ENCODE measurements at places on chromosomes 4 and X. TPM values are rescaled to one million over a fixed set of nuclear protein-coding genes. Genes with fewer than 3 reads are reported as not detected.

ZNF518B gene
- 27.1 TPM for total RNA-seq

SPIN2A gene
- total RNA-seq: 0.29 TPM

- no peak for DNase-seq
- H3K27me3 ChIP-seq: no peaks in the 10 kb centered on the region
- H3K27ac ChIP-seq: no peak overlapping the region
- no peak overlapping the region for H3K4me3 ChIP-seq
Measured at GRCh38 chr4:174561560-174561959, 39.3 kb upstream of the HPGD start.

DNA sequence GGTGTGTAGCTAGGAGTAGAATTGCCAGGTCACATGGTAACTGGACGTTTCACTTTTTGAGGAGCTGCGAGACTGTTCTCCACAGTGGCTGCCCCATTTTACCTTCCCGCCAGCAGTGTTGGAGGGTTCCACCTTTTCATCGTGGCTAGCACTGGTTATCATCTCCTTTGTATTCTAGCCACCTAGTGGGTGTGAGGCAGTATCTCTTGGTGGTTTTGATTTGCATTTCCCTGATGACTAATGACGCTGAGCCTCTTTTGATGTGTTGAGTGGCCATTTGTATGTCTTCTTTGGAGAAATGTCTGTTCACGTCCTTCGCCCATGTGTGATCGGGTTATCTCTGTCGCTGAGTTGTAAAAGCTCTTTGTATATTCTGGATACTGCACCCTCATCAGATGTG is 10.6 kb downstream of the ABCD1 start:
- DNase-seq: no peak
- no peaks in the 10 kb centered on the region for H3K4me1 ChIP-seq
- H3K27me3 ChIP-seq: no peaks in the 10 kb centered on the region
- no peak overlapping the region for H3K27ac ChIP-seq
- no peak overlapping the region for H3K4me3 ChIP-seq
- H3K36me3 ChIP-seq: no peaks in the 10 kb centered on the region

GRCh38 chr4:172657081-172657480 is 511.5 kb upstream of the GALNT7 start:
- DNase-seq: no peak
- no peak overlapping the region for H3K27ac ChIP-seq
- no peaks in the 10 kb centered on the region for H3K36me3 ChIP-seq
- H3K4me1 ChIP-seq: no peaks in the 10 kb centered on the region
